ENCODE measurements at places on chromosomes 5 and 9. TPM values are rescaled to one million over a fixed set of nuclear protein-coding genes. Genes with fewer than 3 reads are reported as not detected.

- ATAC-seq, result no peak
These were observed 384.2 kb upstream of the ZNF462 start for GRCh38 chr9:106478727-106479126.

PCDHB9 gene
- not detected for total RNA-seq

DNA sequence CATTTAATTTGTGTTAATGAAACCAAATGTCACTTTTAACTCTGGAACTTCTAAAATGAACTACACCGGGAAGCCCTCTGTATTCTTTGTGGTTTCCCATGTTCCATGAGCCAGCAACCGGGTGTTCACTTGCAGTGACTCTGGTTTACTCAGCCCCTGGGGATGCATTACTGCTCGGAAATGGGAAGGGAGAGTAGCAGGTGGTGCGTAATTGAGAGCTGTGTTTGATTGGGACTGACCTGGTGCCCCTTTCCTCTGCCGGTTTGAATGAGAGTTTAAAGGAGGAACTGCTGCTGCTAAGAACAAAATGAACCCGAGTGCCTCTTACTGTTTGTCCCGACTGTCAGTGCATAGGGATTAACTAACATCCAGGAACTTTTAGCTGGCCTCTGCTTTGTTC, 100.1 kb upstream of the DHFR start:
- peak; percentile 70 for ATAC-seq

ZBED3 gene
- total RNA-seq, result not detected

DNA sequence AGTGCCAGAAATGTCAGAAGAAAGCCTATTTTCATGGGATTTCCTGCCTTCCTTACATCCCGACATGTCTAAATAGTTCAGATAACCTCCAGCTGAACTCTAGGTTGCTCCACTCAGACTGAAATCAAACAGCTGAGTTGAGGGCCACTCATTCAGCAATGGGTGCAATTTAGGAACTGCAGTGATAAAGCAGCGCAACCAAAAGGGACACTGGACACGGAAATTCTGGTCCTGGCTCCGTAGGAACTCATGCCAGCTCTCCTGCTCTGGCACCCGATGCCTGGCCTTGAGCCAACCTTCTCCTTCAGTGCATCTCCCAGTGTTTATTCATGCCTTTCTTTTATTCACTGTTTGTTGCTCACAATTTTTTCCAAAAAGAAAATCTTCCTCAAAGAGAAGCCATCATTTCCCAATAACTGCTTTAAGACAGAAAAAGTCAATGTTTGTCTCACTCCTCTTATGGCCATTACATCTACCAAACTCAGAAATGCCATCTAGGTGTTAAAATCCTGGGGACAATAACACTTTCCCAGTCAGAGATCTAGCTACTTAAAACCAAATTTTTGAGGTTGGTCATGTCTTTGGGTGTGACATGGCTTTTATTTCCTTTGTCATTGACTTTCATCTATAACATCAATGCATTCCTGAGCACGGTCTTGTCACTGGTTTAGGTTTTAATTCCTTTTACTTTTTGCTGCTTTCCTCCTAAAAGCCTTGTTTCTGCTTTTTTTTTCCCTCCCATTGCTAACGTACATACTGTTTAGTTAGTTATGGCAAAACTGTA, 126.9 kb downstream of the PDE4D start:
- ATAC-seq, result no peak

GRCh38 chr9:126678989-126679388, 65.3 kb downstream of the LMX1B start:
- ATAC-seq, result peak; percentile 85

DNA sequence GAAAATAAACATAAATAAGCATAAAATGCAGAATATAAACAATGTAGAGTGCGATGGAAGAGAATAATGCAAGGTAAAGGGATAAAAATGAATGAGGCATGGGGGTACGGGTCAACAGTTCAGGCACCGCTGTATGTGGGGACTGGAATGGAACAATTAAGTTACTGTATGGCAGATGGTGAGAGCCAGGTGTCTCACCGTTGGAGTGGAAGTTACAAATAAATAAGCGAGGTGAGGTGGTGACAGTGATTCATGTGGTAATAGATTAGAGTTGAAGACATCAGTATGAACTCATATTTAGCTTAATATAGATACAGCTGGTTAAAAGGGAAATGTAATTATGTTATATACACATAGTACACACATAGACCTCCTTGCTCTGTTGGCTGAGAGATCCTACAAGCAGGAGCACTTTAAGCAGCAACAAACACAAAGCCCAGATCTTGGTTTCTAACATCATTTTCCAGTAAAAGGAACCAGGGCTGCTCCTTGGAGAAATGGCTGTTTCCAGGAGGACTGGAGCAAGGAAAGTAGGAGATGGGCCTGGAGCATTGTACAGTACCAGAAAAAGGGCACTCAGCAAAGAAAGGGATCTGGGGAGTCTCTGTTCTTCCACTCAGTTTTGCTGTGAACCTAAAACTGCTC, 2.4 kb upstream of the OMD start:
- ATAC-seq, result no peak

- ATAC-seq, result no peak
These were observed 28.9 kb downstream of the TYRP1 start for GRCh38 chr9:12722131-12722530.

GCNT4 gene
- 0.91 TPM for total RNA-seq

- peak; percentile 65 for ATAC-seq
These were observed 58.8 kb downstream of the SH3PXD2B start for GRCh38 chr5:172395483-172395882.

NUTM2F gene
- total RNA-seq, result not detected

- no peak for ATAC-seq
These were observed 31.7 kb downstream of the ZDHHC21 start for GRCh38 chr9:14661421-14662059.

- no peak for ATAC-seq
These were observed 56.3 kb downstream of the ERAP1 start for GRCh38 chr5:96751203-96752169.

DNA sequence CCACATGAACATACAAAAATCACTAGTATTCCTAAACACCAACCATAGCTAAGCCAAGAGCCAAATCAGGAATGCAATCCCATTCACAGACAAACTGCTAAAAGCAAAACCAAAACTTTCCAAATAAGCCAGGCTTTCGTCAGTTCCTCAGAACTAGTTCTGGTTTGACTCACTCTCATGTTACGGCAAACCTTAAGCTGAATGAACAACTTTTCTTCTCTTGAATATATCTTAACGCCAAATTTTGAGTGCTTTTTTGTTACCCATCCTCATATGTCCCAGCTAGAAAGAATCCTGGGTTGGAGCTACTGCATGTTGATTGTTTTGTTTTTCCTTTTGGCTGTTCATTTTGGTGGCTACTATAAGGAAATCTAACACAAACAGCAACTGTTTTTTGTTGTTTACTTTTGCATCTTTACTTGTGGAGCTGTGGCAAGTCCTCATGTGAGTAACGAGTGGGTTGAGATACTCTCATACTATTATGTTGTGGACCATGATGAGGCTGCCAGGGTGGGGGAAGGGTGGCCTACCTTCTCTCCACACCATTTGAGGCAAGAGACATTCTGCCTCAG, at the start of gene PDCD1LG2:
PDCD1LG2 (plus strand) TSS at position 172 of the 572 bp plus-strand sequence. CDS start 12,016 bp downstream, outside the sequence.
- peak; percentile 91 for ATAC-seq

PCDHGA6 gene
- total RNA-seq, result 0.06 TPM

GRCh38 chr9:96491880-96492525, 42.0 kb downstream of the HABP4 start:
- no peak for ATAC-seq

DNA sequence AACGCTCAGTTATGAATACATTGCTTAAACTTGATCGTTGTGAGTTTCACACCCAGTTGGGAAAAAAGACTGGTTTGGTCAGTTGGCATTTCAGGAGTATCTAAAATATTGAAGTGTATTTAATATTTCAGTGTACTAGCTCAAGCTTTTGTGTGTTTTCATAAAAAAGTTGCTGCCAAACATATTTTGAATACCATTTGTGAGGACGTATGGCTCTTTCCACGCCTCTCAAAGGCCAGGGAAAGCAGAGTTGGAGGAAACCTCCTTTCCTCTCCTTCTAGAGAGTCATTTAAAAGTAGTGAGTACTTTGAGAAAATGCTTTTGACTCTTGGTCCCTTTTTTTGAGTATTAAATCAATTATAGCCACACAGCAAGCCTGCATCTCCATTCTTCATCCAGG, 43.2 kb upstream of the ANKRD33B start:
- ATAC-seq, result no peak
